ENCODE measurements at places on chromosomes 7 and 10.

DNA sequence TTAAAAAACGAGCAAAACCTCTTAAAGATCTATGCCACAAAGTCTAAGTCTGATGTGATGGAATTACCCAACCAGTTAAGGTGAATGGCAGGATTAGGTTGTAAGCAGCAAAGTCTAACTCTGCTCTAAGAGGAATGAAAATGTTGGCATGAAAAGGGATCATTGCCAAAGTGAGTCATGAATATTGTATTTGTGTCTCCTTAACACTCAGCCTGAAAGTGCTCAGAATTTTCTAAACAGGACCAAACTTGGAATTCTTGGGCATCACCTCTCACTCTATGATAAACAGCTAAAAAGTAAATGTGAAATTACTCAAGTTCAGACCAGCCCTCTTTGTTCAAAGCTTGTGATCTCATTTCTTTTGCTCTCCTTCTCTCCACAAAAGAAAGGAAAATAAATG lies 27.0 kb downstream of the PPP1R3A start:
- no peak for DNase-seq

- DNase-seq: no peak
These were observed 18.8 kb downstream of the TRIL start for GRCh38 chr7:28939367-28939766.

DNA sequence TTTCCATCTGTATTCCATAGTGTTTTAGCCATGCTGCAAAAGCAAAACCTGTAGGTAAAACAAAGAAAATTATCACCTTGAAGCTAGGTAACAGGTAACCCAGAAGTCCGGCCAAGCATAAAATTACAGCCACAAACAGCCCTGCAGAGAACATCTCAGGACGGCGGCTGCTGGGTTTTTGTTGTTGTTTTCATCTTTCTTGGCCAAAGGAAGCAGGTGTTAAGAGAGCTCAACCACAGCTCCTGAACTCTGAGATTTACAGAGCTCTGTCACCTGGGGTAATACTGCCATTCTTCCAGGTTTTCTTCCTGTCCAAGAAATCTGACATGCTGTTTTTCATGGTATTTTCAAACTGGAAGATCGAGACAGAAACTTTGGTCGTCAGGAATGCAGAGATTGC lies 847 bp upstream of the SCIN start:
- no peak for DNase-seq

GRCh38 chr7:28203508-28204240 lies 23.1 kb upstream of the JAZF1 start:
- DNase-seq: no peak

DNA sequence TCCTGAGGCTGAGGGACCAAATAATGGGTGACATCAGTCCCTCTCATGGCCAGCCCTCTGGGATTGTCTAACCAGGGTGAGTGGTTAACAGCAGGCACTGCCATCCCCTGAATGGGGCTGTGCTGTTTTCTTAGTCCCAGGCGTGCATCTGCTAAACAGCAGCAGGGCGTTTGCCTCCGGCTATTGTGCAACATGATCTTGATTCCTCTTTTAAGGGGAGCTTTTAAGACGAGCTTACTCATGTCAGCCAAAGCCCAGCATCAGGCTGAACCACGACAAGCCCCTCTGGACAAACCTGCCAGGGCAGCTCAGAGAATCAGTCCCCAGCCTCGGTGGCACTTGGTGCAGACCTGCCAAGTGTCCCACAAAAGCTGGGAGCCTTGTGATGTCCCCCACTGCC lies 16.2 kb upstream of the IGFBP3 start:
- DNase-seq: no peak

- DNase-seq: no peak
These were observed 22.3 kb downstream of the BZW2 start for GRCh38 chr7:16668049-16668858.

GRCh38 chr7:44473295-44473694 lies 17.2 kb downstream of the NUDCD3 start:
- no peak for DNase-seq
